CD8-positive, alpha-beta memory T cell (primary cell): ENCODE measurements at places on chromosomes 16 and 17.
A peak's percentile ranks its signal among the peaks of the same experiment; 100 is the strongest.

DNA sequence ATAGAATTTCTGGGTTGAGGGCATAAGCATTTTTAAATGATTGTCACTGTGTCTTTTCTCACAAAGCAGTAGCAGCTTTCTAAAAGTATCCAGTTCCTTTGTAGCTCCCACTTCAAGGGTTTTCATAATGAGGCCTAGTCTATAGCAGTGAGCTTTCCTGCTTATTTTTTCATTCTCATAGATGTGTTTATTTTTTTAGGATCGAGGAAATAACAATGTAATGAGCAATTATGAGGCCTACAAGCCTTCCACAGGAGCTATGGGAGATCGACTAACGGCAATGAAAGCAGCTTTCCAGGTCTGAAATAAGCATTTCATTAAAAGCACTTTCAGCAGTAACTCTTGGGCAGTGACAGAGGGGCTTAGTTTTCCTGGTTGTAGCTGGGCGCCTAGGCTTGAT lies 10.6 kb upstream of the PSMC5 start:
- no peak for DNase-seq

DNA sequence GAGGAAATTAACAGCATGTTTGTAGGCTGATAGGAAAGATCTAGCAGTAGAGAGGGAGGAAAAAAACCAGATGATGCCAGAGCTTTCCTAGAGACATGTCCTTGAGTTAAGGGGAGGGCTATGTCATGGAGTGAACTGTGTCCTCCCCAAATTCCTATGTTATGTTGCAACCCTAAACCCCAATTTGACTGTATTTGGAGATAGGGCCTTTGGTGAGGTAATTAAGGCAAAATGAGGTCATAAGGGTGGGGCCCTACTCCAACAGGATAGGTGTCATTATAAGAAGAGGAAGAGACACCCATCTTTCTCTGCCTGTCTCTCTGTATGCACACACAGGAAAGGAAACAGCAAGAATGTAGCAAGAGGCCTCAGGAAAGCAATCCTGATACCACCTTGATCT lies 195.3 kb upstream of the AXIN2 start:
- DNase-seq: no peak

DNA sequence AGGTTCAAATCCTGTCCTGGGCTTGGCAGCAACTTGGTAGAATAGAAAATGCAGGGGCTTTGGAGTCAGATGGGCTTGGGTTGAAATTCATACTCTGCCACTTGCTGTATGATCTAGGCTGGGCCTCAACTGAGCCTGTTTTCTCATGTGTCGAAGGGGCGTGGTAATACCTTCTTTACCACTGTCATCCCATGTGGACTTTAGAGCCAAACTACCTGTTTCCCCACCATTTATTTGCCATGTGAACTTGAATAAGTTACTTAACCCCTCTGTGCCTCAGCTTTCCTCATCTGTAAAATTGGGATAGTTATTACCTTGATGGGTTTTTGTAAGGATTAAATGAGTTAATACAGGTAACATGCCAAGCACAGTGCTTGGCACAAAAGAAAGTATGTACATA lies 106.0 kb downstream of the COPRS start:
- no peak for DNase-seq

DNA sequence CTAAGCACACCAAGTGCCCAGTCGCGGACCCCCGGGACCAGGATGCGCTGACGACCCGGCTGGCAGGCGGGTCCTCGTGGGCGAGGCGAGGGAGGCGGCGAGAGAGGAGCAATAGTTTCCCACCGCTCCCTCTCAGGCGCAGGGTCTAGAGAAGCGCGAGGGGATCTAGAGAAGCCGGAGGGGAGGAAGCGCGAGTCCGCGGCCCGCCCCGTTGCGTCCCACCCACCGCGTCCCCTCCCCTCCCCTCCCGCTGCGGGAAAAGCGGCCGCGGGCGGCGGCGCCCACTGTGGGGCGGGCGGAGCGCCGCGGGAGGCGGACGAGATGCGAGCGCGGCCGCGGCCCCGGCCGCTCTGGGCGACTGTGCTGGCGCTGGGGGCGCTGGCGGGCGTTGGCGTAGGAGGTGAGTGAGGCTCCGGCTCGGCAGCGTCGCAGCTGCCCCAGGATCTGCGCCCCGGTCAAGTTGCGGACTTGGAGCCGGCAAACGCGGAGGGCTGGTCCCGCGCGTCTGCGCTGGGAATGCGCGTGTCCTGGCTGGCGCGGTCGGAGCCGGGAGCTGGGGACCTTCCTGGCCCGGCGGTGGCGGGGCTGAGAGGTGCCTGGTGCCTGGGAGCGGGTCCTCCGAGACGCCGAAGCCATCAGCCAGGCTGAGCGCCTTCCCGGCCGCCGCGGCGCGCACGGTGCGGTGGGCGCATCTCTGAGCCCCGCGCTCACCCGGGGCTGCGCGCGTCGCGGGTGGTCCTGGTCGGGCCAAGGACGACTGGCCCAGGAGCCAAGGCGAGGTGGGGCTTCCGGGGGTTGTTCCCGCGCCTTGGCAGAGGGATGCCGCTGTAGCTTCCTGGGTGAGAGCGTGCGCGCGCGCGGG lies at the start of gene ITGB3:
Gene ITGB3 (plus strand): TSS at position 287 of the 862 bp plus-strand sequence. CDS start 35 bp downstream, at position 322.
- DNase-seq: peak; percentile 56
